T-helper 17 cell (primary cell): ENCODE measurements at places on chromosomes 1 and 21. TPM values are rescaled to one million over a fixed set of nuclear protein-coding genes. Genes with fewer than 3 reads are reported as not detected.

Gene GNG12
- total RNA-seq, result not detected

DNA sequence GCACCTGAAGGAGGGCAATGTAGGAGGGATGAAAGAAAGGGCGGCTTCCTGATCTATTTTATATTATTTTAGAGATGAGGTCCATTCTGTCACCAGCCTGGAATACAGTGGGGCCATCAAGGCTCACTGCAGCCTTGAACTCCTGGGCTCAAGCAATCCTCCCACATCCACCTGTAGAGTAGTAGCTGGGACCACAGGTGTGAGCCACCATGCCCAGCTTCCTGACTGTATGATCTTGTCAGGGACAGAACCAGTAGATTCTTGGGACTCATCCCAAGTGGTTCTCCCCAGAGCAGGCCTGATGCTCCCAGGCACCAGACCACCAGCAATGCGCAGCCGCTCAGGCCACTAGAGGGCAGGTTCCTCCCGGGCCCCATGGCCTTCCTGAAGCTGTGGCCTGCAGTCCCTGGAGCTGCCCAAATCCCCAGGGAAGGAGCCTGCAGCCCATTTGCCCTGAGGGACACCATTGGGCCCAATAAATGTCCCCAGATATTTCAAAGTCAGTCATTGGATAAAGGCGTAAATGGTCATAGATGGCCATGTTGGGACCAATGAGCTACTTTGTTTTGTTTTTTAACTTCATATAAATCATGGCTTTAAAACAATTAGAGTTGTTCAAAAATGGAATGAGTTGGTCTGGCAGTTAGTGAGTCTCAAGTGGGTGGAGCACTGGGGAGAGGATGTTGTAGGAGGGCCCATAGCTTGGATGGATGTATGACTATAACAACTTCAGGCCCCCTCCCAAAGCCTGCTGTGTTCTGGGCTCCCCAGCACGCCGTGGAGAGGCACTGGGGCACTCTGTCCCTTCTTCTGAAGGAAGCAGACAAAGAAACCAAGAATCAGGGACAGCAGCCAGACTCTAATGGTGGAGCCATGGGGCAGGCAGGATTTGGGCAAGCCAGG, 44.7 kb upstream of the GOLT1A start:
- no peak for DNase-seq

- no peak for DNase-seq
These were observed 32.5 kb downstream of the SASS6 start for GRCh38 chr1:100100202-100100601.

GRCh38 chr1:156420205-156421061, 51.4 kb downstream of the RHBG start:
- peak; percentile 36 for DNase-seq

Gene LEPROT
- 30.2 TPM for total RNA-seq

Gene KPRP
- not detected for total RNA-seq

Gene HPCA
- not detected for total RNA-seq

DNA sequence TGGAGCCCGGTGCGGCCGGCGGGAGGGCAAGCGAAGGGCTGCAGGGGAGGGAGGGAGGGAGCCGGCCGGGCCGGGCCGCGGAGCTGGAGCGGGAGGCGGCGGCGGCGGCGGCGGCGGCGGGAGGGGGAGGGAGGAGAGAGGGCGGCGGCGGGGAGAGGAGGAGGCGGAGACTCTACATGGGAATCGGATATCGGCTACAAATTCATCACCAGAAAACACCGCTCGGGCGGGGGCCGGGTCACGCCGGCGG, at the start of gene AKT3:
Gene AKT3, minus strand, starts transcription at position 42 of the 250 bp plus-strand sequence. CDS start 7,073 bp downstream, outside the sequence.
- DNase-seq, result peak; percentile 82

Gene RGS13
- 0.26 TPM for total RNA-seq
